ENCODE measurements at places on chromosomes 12 and 14.

DNA sequence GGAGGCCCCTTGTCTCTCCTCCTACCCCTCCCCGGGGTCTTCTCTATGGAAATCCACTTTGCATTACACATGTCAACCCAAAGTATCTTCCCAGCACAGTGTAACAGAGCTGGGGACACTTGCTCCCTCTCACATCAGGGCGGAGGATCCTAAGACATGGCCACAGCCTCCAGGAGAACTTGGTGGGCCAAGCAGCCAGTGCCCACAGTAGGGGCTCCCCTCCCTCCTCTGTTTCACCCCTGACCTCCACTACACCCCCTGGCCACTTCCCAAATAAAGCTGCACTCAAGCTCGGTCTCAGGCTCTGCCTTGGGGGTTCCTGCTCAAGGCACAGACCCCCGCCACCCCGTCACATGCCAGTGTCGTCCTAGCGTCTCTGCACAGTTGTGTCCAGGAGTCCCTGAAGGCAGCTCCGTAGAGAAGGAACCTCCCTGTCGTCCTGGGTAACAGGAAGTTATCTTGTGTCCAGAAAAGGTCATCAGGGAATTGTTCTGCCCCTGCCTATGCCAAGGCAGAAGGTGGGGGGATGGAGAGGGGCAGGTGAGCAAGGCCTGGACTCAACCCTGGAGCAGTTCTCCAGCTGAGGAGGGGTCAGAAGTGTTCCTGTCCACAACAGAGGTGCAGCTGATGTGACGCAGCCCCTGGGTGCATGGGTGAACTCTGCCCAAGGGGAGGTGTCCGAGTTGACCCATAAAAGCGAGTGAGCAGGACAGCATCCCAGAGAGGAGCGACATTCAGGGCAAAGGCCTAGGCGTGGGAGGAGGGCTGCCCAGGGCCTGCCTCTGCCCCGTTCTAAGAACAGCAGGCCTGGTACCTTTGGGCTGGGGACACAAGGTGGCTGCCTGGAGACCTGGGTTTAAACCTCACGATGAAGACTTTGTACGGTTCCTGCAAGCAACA is 25.5 kb downstream of the DIO3 start:
- no peak for DNase-seq

DNA sequence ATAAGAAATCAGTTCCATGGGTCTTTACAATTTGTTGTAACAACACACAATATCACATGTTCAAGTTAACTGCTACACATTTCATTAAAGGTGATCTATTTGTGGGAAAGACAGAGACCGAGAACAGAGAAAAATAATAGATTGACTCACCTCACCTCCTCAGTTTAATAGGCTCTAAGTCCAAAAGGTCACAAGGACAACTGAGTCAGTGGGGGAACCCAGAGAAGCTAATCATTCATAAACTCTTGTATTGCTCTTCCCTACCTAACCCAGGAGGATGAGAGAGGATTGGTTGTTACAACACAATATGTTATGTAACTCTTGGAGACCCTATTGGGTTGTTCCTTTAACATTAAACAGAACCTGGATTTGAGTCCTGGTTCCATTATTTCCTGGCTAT is 72.2 kb upstream of the CRY1 start:
- DNase-seq: no peak

GRCh38 chr14:68716698-68717097 is 76.2 kb downstream of the ZFP36L1 start:
- DNase-seq: no peak

DNA sequence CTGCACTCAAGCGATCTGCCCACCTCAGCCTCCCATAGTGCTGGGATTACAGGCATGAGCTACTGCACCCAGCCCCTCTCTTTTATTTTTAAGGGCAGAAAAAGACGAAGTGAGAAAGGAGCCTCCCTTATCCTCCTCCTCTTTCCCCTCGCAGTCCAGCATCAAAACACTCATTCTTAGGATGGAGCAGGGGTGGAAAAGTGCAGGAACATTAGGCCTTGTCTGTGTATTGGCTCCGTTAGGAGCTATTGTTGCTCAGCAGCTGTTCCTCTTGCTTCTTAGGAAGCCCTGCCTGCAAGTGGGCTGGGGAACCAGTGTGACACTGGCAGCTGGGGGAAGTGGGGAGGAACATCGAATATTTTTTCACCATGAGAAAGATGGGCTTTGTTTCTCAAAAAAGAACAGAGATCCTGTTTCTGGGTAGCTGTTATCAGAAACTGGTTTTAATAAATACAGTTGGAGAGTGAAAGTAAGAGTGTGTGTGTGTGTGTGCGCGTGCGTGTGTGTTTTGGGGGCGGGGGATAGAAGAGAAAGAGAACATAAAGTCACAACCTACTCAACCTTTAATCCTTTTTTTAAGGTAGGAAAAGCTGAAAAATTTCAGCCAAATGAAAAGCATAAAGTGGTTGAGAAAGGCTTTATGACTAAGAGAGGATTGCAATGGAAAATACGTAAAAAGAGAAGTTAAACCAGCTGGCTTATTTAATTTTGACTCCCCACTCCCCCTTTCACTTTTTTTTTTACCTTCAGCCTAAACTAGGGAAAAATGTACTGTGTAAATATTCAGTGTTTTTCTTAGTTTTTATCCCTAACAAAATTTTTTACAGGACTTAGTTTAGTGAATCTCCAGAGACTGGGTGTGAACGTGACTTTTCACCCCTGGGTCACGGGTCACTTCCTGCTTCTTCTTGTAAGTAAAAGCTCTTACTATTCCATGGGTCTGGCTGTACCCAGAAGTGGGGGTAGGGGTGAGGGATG is 197.2 kb upstream of the PLEKHG7 start:
- DNase-seq: peak; percentile 70

- DNase-seq: no peak
Measured at GRCh38 chr14:97442363-97442762, 645.2 kb downstream of the VRK1 start.

- no peak for DNase-seq
Measured at GRCh38 chr12:52909796-52910195, 4.9 kb upstream of the KRT8 start.

- DNase-seq: no peak
Measured at GRCh38 chr12:49230176-49230804, 34.6 kb upstream of the TUBA1C start.

DNA sequence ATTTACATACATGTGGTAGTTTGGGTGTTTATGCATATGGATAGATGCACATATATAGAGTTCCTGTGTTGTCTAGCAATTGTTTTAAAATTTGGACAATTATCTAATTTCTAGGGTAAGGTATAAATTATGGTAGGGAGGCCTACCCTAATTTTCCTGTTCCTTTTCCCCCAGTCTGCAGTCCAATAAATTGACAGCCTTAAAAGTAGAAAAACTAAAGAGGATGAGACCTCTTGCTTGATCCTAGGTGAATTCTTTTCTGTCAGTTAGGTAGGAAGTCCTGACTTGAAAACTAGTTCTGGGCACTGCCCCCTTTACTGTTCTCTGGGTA is 2.1 kb upstream of the CDKN1B start:
- no peak for DNase-seq

DNA sequence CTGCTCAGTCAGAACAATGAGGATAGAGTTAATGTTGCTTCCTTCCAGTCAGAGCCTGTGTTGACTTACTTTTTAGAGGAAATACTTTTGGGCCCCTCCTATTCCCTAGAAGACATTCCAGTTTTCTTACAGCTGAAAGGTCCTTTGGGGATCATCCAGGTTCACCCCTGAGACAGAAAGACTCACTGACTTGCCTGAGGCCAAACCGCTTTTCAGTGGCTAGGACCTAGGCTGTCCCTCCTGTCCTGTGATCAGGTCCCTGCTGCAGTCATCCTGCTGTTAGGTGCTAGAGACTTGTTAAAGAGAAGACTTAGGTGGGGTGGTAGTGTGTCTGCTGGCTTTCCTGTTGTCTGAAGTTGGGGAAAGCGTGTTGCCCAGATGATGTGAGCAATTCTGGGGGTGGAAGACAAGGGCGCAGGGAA is 39.6 kb downstream of the SUSD6 start:
- no peak for DNase-seq

DNA sequence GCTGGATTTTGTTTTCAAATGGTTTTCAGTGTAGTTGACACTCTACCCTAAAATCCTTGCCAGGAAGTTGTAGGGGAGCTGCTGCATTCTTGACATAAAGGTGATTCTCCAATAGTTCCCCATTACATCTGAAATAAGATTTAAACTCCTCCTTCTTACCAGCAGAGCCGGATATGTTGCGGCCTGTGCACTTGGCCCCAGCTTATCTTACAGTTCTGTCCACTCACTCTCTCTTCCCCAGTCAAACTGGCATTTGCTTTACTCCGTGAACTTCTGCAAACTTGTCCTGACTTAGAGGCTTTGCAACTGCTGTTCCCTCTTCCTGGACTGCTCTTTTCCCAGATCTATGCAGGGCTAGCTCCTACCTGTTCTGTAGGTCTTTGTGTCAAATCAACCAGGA is 929.5 kb downstream of the VRK1 start:
- DNase-seq: no peak

GRCh38 chr12:51227962-51228361 is 10.1 kb upstream of the POU6F1 start:
- DNase-seq: no peak

DNA sequence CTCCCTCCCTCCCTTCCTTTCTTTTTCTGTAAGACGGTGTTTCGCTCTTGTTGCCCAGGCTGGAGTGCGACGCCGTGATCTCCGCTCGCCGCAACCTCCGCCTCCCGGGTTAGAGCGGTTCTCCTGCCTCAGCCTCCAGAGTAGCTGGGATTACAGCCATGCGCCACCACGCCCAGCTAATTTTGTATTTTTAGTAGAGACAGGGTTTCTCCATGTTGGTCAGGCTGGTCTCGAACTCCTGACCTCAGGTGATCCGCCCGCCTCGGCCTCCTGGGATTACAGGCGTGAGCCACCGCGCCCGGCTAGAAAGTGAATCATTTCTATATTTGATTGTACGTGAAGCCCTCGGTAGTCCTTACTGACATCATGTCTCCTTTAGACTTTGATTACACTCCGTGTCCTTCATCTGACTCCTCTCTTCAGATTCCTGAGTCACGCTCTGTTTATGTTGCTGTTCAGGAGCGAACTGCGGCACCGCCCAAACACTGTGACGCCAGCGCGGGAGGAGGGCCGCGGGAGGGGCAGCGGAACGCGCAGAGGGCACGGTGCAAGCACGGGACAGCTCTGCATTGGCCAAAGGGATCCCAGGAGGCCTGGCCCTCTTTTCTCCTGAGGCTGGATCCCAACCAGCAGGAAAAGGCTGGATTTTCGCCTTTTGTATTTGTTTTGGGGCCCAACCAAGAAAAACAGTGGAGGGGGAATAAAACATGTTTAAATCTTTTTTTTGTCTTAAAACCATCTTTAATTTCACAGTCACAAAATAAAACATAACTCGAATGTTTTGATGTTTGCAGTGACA is 538 bp upstream of the GABARAPL1 start:
- peak; percentile 99 for DNase-seq

- DNase-seq: no peak
Measured at GRCh38 chr12:90226211-90226610, 517.6 kb upstream of the ATP2B1 start.

DNA sequence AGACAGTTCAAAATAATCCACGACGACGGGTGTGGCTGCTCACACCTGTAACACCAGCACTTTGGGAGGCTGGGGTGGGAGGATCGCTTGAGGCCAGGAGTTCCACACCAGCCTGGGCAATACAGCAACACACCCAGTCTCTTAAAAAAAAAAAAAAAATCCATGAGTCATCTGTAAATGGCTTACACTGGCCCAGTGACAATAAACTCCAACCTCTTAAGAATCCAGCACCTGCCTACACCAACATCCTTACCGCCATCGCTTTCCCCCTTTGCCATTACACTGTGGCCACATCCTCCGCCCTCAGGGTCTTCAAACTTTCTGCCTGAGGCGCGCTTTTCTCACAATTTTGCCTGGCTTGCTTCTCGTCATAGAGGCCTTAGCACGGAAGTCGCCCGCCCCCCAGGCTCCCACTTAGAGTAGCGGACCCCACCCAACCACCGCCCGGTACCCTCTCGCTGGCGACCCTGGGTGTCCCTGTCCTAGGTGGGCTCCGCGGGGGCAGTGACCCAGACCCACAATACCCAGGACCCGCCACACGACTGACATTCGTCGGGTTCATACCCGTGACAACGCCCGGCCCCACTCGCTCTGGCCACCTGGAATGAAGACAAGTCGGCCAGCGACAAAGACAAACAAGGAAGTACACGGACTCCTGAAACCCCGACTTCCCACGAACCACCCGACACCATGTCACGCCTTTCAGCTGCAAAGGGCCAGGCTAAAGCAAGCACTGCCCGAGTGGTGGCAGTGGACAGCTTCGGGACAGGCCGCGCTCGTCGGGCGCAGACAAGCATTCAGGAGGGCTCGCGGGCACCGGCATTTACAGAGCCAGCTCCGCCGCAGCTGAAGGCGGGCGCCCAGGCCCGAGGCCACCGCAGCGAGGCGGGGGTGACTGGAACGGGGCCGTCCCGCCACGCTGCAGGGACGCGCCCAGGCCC is 636 bp downstream of the GOLGA3 start:
- peak; percentile 67 for DNase-seq

DNA sequence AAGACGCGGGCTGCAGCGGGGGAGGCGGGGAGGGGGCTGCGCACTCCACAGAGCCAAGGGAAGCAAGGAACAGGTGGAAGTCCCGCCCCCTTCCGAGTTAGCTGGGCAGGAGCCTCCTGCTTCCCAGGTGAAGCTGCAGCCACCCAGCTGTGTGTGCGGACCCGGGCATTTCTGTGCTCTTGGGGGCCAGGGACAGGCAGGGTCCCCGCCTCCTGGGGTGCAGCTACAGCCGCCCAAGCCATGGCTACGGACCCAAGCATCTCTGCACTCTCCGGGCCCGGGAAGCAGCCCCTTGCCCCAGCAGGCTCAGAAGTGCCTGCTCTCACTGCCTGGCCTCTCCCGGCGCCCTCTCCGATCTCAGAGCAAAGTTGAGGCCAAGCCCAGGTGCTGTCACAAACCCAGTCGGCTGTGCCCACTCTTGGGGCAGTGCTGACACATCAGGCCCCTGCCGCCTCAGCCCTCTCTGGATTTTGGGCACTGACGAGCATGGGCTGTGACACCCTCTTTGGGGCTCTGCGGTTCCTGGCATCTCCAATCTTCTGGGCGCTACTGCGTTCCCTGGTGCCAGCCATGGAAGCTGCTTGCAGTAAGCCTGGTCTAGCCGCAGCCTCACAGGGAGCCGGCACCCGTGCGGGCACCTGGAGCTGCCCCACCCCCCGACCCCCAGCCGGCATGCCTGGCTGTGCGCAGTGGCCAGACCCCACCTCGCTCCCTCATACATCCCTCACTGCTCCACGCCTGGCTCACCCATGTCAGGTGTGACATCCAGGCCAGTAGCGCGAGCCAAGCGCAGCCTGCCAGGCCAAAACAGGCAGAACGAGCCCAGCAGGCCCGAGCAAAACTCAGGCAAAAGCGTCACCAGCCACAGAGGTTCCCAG is 8.5 kb upstream of the MGAT4C start:
- no peak for DNase-seq

DNA sequence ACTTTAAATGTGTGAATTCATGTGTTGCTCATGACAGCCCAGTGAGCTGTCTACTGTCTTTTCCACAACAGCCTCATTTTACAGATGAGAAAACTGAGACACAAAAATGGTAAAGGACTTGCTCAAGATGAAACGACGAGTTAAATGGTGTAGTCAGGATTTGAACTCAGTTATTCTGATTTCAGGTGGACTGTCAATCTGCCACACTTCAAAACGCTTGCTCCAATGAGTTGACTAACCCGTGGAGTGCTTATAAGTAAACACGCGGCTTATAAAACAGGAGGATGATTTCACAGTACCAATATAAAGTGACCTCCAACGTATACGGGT is 652 bp upstream of the POLE2 start:
- DNase-seq: no peak

GRCh38 chr12:27807063-27807703 is 27.1 kb upstream of the MANSC4 start:
- no peak for DNase-seq

- DNase-seq: no peak
Measured at GRCh38 chr12:86659985-86660384, 403.8 kb upstream of the MGAT4C start.

GRCh38 chr12:43789941-43790340 is 16.2 kb downstream of the TWF1 start:
- peak; percentile 24 for DNase-seq
